ENCODE measurements at places on chromosomes 5 and 9. TPM values are rescaled to one million over a fixed set of nuclear protein-coding genes. Genes with fewer than 3 reads are reported as not detected.

- DNase-seq: no peak
Measured at GRCh38 chr9:16524823-16525222, 345.6 kb downstream of the BNC2 start.

- no peak for DNase-seq
Measured at GRCh38 chr5:66443462-66444130, 152.6 kb upstream of the MAST4 start.

DNA sequence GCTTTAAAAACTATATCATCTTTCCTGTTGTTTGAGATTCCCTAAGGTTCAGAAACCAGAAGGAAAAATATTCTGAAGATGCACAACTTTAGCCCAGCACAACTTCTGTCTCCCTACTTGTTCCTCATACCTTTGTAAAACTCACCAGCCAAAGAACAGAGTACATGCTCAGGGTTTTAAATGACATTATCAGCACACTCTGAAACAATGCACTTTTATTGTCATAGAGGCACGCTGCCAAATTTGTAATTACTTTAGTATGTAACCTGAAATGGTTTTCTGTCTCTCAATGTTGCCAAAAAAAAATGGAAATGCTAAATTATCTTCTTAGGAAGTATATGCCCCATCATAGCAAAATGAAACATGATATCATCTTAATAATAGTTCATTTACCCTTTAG, 383.6 kb upstream of the CDH6 start:
- no peak for DNase-seq

MVB12B gene
- total RNA-seq: 15.8 TPM

TAF11L10 gene
- total RNA-seq: not detected

CLIC3 gene
- 0.75 TPM for total RNA-seq
